ENCODE measurements at places on chromosomes 12 and 14. TPM values are rescaled to one million over a fixed set of nuclear protein-coding genes. Genes with fewer than 3 reads are reported as not detected.

Gene TIMELESS
- 2.6 TPM for polyA plus RNA-seq

Gene KRT82
- 0.01 TPM for polyA plus RNA-seq

Gene SLCO1C1
- not detected for polyA plus RNA-seq

Gene A2M
- polyA plus RNA-seq = 5.1 TPM

Gene SYT1
- polyA plus RNA-seq = 9.0 TPM

Gene KLRC2
- polyA plus RNA-seq = 0.07 TPM

Gene PRH2
- 0.14 TPM for polyA plus RNA-seq

Gene MYF5
- not detected for polyA plus RNA-seq

Gene KRT75
- polyA plus RNA-seq = 3.1 TPM

Measured in mammary epithelial cell (primary cell).